Urothelium cell line (cell line): ENCODE measurements at places on chromosomes 16 and 17.
A peak's percentile ranks its signal among the peaks of the same experiment; 100 is the strongest.

GRCh38 chr17:14209215-14209614 is 27.4 kb downstream of the CDRT15 start:
- no peak for DNase-seq

DNA sequence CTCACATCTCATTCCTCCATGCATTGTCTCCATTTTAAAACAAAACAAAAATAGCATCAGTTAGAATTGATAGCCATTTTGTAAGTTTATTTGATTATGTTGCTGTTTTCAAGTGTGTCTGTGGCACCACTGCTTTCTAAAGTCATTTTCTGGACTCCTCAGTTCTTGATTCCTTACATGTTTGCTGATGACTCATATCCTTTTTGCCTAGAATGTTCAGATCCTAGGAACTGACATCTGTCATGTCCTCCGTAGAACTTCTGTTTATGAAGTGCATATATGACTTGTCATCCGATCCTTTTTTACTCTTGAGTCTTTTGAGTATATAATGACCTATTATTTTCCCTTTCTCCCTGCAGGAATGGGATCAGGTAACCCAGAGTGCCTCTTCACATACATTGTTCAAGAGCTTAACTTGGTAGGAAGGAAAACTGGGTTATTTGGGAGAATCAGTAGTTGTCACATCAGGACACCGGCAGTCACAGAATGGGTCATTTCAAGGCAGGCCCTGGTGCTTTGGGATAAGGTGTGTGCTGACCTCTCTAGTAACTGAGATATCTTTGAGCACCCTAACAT is 69.2 kb downstream of the MAP2K4 start:
- peak; percentile 14 for DNase-seq

DNA sequence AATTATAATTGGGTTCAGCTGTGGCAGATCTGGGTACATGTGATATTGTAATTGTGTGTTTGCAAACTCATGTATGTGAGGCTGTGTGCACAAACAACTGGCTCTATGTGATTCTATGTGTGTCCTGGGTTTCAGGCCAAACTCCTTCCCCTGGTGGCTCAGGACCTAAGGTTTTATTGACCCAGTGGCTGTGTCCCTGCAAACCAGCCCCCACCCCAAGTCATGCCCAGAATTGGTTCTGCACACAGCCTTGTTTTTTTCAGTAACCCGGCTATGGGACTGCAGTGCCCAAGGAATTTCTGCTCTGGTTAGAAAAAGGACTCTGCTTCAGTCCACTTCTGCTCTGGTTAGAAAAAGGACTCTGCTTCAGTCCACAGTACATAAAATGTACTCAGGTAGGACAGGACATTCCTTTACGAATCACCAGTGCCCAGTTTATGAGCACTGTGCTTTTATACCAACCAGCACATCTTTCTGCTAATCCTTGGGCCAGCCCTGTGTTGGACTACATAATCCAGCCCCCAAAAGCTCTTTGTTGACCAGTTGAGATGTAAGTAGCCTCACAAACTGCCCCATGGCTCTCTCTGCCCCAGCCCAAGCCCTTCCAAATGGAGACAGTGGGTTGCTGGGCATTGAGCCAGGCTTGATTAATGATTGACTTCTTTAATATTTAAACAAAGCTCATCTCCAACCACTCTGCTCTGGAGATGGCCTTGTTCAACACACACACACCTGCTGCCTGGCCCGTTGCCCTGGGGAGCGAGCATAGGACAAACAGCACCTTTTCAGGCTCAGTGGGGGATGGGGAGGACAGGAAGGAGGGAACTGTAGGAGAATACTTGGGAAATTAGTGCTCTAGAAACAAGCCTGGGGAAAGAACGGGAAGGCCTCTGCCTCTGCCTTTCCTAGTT is 2.9 kb upstream of the KCNH6 start:
- no peak for DNase-seq

DNA sequence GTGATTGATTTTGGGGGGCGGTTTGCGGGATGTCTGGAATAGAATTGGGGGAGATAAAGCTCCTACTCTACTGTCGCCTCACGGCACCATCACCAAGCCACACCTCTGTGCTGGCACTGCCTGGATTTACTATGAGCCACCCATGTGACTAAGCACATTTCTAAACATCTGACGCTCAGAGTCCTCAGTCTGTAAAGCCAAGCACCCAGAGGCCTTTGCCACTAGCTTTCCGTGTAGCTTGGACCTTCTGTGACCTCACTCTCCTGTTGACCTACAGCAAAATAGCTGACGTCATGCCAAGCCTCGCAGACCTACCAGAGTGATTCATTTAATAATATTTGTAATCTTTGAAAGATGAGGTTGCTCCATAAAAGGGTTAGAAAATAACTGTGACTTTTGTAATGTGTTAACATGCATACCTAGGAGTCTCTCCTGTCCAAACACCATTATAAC is 38.5 kb upstream of the MYOCD start:
- peak; percentile 51 for DNase-seq

GRCh38 chr17:62064791-62065563 is at the start of gene MED13:
Gene MED13, minus strand, starts transcription at chr17:62065278. Its CDS starts 73 bp downstream, at chr17:62065205.
- peak; percentile 86 for DNase-seq

GRCh38 chr17:82767041-82767754 is 15.3 kb downstream of the TBCD start:
- peak; percentile 45 for DNase-seq
